DMS79 treated with DMSO at 0.1 percent for 48 hours (cell line): ENCODE measurements at places on chromosomes 12 and 14.
A peak's percentile ranks its signal among the peaks of the same experiment; 100 is the strongest.

- DNase-seq: no peak
These were observed 8.2 kb downstream of the SOCS2 start for GRCh38 chr12:93580682-93581081.

DNA sequence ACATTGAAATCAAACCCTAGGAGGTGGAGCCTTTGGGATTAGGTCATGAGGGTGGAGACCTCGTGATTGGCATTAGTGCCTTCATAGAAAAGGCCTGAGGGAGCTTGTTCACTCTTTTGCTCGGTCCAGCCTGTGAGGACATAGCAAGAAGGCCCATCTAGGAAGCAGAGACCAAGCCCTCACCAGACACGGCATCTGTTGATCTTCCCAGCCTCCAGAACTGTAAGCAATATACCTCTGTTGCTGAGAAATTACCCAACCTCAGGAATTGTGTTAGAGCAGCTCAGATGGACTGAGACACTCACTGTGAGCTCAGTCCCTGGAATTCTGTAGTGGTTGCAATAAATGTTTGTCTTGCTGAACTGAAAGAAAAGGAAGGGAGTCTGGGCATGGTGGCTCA is 116.2 kb upstream of the MAP1LC3B2 start:
- no peak for DNase-seq

- peak; percentile 59 for DNase-seq
These were observed 268.7 kb upstream of the SEL1L start for GRCh38 chr14:81802341-81802740.

DNA sequence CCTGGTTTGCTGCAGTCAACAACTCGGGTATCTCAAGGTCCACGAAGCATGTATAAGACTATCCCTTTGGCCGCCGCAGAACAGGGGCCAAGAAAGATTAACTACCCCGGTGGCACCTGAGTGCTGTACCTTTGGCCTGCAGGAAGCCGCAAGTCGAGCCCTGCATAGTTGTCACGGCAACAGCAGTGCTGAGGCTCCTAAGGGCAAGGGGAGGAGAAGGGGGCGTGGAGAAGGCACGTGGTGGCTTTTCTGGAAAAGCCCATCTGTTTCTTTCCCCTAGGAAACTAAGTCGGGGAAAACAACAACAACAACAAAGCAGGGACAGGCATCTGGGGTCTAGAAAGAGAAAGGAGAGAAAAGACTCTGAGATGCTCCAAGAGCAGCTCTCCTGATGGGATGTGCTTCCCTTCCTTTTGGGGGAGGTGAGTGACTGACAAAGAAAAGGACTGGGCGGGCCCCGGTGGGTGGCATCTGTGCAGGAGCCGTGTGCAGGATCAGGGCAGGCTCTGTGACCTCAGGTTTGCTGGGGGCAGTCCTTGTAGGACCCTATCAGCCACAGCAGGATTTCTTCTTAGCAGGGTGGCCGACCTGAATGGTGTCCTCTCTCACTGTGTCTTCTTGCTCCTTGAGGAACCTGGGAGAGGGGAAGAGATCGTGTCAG is 123.9 kb downstream of the PRMT8 start:
- DNase-seq: peak; percentile 17

GRCh38 chr14:23379366-23380196 is 2.7 kb downstream of the CMTM5 start:
- DNase-seq: peak; percentile 69

- no peak for DNase-seq
These were observed 2.8 kb upstream of the KRT76 start for GRCh38 chr12:52779914-52780313.

DNA sequence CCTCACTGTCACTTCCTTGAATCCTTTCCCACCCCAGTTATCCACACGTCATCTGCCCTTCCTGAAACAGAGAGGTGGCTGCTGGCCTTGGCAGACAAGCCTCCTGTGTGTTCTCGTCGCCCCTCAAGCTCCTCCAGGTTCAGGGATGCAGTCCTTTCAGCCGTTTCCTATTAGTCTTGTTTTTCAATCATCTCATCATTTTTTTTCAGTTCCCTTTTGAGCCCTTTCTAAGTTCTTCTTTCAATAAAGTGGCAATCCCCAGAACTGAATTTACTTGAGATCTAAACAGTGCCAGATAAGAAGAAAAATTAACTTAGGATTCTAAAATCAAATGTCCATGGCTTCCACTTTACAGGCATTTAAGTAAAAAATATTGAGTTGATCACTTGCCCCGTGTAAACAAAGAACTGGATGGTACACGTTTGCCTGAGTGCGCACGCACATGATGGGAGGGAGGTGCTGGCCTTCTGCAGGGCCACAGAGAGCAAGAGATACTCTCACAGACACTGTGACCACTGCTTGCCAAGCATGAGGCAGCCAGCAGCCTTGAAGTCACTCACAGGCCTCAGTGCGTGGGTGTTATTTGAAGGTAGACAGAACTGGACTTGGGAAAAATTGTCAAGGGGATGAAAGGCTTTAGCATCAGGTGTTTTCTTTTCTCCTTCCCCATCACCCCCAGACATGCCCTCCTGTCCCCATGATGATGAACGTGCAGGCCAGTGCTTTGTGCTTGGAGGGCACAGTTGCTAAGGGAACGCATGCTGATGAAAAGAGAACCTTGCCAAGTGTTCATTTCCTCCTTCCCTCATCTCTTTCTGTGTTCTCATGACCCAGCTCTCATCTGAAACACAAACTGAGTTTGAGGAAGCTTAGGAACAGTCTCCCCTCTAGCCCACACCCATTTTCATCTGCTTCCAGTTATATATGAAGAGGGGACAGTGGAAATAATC is 408.3 kb downstream of the EGLN3 start:
- DNase-seq: no peak

DNA sequence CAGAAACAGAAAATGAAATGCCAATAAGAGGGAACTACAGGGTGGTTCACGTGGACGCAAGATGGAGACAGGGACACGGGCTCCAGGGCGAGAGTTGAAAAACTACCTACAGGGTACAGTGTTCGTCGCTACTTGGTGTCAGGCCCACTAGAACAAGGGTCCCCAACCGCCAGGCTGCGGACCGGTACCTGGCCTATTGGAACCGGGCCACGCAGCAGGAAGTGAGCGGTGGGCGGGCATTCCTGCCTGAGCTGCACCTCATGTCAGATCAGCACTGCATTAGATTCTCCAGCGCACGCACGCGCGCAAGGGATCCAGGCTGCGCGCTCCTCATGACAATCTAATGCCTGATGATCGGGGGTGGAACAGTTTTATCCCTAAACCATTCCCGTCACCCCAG is 14.8 kb downstream of the INF2 start:
- DNase-seq: no peak

DNA sequence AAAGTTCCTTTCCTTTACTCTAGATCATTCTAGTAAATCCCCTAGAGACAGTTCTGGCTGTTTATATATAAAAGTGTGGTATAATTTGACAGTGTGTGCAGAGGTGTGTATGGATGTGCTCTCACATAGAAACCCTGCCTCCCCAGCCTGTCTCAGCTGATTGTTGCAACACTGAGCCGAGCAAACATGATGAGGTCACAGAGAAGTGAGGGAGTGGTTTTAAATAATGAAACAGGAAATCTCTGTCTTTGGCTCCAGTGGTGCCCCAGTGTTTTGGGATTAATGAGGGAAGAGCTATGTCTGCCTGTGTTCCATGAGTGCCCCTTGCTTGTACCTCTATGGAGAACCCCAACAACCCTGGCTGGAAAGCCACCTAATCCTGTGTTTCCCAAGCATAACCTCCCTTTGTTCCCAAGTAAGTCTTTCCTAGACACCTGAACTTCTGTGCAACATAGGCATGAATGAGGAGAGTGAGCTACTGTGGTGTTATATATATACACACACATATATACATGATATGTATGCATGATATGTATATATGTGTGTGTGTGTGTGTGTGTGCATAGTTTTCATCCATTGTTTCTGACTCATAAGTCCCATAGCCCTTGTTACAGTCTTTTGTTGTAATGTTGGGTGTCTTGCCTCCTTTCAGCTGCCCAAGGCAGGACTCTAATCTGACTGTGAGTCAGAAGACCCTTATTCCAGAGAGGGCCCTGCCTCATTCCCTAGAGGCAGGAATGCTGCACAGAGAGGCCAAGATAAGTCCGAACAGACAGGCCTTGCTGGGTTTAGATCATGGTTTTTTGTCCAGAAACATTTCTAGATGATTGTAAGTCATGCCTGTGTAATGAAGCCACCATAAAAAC is 18.0 kb downstream of the TRAF3 start:
- DNase-seq: no peak

GRCh38 chr14:53779301-53779700 is 177.3 kb downstream of the BMP4 start:
- DNase-seq: no peak

DNA sequence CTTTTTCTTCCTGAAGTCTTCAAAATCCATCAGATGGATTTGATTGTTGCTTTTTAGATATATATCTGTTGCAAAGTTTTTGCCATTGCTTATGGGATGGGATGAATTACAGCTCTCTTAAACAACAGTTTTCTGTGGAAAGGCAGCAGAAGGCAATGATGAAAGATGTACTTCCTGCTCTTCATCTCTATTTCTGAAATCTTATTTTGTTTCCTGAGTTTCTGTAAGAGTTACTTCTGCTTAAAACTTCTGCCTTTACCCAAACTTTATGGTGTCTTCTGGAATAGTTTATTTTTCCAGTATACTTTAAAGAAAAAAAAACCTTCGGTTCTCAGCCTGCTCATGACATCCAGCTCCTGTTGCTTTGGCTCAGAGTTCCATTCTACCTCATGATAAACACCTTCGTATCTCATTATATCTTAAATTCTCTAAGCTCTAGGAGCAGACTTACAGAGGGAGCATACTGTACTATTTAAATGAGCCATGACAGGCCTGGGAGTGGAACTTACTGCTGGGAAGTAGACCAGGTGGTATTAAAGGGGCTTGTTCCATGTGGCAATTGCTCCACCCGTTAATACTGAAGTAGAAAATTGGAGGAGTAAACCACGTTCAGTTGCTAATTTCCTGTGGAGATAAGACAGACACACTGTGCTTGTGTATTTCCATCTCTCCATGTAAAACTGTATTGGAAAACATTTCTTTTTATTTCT is 288.4 kb downstream of the FBXL14 start:
- peak; percentile 78 for DNase-seq

DNA sequence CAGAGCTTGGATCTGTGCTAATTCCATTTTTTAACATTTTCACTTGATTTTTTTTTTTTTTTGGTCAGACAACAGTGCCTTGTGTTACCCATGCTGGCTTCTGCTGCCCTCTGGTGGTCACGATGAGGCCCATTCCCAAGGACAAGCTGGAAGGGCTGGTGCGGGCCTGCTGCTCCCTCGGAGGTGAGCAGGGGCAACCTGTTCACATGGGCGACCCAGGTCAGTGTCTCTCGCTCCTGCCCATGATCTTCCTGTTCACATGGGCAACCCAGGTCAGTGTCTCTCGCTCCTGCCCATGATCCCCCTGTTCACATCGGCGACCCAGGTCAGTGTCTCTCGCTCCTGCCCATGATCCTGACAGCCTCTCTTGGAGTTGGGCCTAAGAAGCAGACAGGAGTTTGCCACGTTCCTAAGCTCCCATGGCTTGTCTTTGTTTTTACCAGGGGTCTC is 59.4 kb downstream of the DGLUCY start:
- peak; percentile 74 for DNase-seq

DNA sequence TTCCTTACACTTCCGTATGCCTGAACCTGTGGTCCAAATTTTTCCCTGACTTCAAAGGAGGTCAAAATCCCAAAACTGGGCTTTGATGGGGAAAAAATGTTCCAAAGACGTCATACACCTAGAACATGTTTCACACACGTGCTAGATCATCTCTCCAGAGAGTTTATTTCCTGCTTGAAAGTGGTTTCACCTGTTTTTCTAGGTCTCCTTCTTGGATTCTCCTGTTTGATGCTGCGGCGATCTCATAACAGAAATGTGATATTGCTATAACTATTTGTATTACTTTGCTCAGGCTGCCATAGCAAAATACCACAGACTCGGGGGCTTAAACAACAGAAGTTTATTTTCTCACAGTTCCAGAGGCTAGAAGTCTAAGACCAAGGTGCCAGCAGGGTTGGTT is 19.7 kb upstream of the TMCC3 start:
- no peak for DNase-seq

GRCh38 chr14:79555429-79555828 is 655.9 kb downstream of the DIO2 start:
- no peak for DNase-seq

- DNase-seq: no peak
These were observed 102.6 kb upstream of the RFX4 start for GRCh38 chr12:106480251-106480650.

DNA sequence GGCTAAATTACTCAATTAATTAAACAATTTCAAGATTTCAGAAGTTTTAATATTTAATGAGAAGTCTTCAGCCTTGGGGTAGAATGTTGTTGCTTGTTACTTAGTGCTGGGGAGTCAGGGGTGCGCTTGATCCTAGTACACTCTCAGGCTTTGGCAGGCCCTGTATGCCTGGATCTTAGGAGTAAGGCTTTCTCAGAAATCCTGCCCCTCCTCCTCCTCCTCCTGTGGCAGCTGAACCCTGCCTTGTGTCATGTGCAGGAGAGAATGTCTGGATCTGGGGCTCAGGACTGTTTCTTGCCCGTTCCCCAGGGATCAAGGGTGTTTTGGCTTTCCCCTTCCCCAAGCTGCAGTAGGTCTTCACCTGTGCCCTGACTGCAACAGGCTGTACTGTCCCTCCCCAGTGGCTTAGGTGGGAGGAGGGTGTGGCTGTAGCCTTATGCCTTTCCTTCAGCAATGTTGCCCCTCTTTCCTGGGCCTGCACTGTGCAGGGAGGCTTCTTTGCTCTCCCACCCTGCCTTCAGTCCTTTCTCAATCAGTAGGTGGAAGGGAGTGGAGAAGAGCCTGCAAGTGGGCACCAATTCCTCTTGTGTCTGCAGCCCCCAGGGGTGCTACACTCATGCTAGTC is 108.2 kb downstream of the SLC38A6 start:
- DNase-seq: no peak

DNA sequence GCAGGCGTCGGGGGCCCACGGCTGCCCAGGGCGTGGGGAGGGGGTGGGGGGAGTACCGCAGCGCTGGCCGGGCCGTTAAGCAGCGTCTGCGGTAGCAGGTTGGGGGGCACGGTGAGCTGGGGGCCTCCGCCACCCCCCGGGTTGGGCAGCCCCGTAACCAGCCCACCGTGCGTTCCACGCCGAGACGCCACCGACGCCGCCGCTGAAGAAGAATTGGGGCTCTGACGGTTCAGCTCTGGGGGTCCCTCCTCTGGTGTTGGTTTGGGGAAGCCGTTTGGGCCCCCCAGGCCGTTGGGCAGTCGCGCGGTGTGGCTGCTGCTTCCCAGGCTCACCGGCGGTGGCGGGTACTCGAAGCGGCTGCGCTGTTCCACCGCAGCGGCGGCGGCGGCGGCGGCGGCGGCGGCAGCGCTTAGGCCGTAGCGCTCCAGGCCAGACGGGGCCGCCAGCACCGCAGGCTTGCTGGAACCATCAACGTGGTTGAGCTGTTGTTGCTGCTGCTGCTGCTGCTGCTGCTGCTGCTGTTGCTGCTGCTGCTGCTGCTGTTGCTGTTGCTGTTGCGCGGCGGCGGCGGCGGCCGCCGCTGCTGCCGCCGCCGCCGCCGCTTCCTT is 1.5 kb downstream of the IRF2BPL start:
- no peak for DNase-seq

- no peak for DNase-seq
These were observed 1178.9 kb downstream of the BCL11B start for GRCh38 chr14:98093111-98093510.

GRCh38 chr12:58309806-58310205 is 368.4 kb downstream of the ATP23 start:
- no peak for DNase-seq

GRCh38 chr12:87310126-87310525 is 719.1 kb downstream of the C12orf50 start:
- no peak for DNase-seq

- DNase-seq: peak; percentile 34
These were observed 35.0 kb downstream of the ERH start for GRCh38 chr14:69363055-69363454.
